ENCODE measurements at places on chromosomes 4 and X.

GRCh38 chrX:1734806-1735205 is 119.9 kb downstream of the ASMT start:
- no peak for DNase-seq

GRCh38 chr4:98467627-98468072 is 190.8 kb downstream of the TSPAN5 start:
- no peak for DNase-seq

GRCh38 chrX:13463608-13464007 is 105.8 kb upstream of the EGFL6 start:
- no peak for DNase-seq

DNA sequence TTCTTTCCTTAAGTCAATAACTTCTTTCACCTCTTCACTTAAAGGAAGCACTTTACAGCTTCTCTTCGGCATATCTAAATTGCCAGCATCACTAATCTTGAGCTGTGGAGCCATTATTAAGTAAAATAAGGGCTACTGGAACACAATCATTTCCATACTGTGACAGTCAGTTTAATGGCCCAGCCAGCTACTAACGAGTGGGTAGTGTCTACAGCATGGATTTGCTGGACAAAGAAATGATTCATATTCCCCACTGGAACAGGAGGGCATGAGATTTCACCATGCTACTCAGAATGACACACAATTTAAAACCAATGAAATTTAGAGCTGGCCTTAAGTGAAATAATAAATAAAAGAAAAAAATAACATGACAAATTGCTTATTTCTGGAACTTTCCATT is 72.1 kb downstream of the DDIT4L start:
- no peak for DNase-seq

- no peak for DNase-seq
These were observed 173.7 kb downstream of the GPAT3 start for GRCh38 chr4:83709627-83710026.

DNA sequence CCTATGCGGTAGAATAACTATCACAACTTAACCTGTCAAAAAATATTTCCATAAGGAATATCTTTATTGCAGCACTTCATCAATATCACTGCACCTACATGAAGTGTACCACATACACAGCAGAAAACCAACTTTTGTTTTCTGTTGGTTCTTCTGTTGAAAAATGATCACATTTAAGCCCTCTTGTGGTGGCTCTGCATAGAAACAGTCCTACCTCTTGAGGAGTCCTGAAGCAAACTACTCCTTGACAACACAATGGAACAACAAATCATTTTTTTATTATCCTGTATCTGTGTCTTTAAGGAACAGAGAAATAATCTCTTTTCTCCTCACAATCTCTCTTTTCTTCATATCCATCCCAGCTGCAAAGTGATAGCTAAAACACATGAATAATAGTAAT is 39.8 kb upstream of the ATOH1 start:
- no peak for DNase-seq

DNA sequence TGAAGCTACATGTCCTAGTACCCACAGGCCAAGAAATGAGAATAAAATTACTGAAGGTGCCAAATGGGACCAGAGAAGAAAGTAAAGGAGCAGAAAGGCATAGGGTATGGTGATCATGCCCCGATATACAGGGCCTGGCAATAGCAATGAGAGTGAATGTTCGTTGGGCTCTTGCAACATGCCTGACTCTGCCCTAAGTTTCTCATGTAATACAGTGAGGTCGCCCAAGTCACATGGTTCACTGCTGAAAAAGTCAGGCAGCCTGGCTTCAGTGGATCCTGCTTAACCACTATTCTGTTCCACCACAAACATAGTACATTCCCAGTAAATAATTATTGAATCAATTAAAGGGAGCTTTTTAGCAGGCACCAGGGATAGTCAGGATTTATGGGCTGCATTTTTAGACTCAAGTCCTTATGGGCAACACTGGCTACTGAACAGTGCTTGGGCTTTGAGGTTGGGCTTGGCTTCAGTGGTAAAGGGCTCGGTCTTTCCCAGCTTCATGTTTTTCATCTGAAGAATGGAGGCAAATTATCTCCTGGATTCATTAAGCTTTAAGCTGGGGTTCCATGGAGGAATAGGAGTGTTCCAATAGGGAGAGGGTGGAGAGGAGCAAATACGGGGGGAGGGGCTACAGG is 67.1 kb upstream of the ZNF518B start:
- no peak for DNase-seq

DNA sequence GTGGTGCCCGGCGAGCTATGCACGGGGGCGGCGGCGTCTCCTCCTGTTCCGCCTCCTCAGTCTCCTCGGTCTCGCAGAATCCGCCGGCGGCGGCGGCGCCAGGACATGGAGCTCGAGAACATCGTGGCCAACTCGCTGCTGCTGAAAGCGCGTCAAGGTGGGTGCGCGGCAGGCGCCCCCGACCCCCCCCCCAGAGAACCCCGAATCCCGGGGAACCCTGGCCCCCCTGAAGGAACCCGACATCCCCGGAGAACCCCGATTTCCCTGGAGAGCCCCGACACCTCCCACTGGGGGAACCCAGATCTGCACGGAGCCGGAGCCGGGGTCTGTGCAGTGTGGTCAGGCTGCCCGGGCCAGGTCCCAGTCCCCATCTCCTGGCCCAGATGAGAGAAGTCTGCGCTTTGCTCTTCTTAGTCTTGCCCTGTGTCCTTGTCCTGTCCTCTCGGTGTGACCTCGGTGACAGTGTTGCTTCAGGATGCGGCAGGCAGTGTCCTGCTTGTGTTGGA is 648 bp downstream of the GRK4 start:
- DNase-seq, result no peak

DNA sequence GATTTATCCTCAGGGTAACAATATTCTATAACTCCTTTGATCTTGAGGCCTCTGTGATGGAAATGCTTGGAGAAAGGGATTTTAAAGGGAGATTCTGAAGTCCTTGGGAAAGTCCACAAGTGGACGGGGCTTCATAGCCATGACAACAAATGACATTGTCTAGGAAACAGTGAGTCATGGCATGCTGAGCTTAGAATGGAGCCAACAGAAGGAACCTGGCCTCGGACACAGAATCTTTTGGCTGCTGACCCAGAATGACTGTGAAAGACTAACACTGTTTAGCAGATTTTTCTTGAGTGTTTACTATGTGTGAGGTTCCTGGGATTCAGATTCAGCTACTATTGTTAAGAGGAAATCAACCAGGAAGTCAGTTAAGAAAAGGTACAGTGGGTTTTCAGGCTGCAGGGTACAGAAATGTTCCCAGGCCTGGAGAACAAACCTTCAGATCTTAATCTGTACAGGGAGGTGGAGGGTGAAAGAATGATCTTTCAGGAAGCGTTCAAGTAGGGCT is 18.1 kb upstream of the CXCL2 start:
- DNase-seq, result no peak

DNA sequence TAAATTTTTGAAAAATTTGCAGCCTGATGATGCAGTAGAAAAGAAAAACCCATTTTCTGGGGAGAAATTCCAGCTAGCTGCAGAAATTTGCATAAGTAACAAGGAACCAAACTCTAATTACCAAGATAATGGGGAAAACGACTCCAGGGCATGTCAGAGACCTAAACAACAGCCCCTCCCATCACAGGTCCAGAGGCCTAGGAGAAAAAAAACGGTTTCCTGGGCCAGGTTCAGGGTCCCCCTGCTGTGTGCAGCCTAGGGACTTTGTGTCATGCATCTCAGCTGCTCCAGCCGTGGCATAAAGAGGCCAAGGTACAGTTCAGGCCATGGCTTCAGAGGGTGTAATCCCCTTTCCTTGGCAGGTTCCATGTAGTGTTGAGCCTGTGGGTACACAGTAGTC is 733.7 kb upstream of the CT83 start:
- DNase-seq, result no peak

DNA sequence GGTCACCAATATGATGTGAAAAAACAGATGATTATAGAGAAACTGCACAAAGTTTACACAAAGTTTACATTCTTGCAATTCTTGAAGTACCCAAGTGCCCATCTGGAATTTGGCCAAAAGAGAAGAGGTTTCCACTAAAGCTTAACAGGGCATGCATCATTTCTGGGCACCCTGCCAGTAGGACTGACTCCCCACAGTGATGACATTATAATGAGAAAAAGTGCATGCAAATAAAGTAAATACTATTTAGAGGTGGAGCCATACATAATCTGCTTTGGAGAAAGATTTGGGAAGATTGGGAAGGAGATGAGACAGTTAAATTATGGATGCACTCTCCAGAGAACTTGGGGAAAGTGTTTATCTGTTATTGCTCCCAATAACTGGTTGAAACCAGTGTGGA is 93.7 kb upstream of the TRPC3 start:
- DNase-seq, result no peak

DNA sequence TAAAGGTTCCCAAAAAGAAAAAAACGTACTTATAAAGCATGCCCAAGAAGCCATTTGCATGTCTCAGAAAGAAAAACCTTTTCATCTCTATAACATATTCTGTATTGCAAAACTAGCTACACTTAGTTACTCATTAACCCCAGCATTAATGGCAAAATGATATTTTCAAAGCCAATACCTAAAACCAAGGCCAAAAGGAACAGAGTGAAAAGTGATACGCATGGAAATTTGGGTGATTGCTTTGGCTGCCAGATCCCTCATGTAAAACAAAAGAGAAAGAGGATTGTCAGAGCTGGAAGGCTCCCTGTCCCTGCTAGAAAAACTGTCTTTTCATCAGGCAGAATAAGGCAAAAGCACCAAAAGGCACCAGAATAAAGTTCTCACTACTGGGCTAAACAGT is 46.8 kb upstream of the RADX start:
- no peak for DNase-seq

GRCh38 chr4:3201718-3202702 is 46.9 kb upstream of the MSANTD1 start:
- peak; percentile 45 for DNase-seq

All from stimulated activated CD8-positive, alpha-beta memory T cell treated with anti-CD3 and anti-CD28 coated beads, Interleukin-4, amount 100 ng/mL, for 1 hour (primary cell).